ENCODE measurements at places on chromosomes 12 and 14.

GRCh38 chr14:89826596-89826995 is 127.9 kb downstream of the EFCAB11 start:
- H3K27me3 ChIP-seq, result peaks cover 3% of the 10 kb centered on the region
- no peak overlapping the region for H3K4me3 ChIP-seq
- H3K27ac ChIP-seq, result no peak overlapping the region
- H3K4me1 ChIP-seq, result no peaks in the 10 kb centered on the region

DNA sequence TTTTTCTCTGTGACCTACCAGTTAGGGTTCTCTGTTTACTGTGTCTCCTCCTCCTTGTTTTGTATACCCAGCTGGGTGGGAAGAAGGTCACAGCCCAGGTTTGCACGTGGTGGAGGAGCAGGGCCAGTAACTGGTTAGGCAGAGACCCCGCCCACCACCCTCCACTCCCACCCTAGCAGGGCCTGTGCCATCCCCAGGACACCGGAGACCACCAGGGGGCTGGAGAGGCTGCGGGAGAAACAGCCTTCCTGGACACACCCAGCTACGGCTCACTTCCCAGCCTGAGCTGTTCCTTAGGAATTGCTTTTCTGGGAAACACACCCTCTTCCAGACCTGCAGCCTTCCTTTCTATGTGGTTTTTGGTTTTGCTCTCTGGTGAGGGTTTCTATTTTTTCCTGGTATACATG is 21.1 kb downstream of the BDKRB2 start:
- no peaks in the 10 kb centered on the region for H3K36me3 ChIP-seq
- H3K27ac ChIP-seq, result no peak overlapping the region
- no peak for DNase-seq
- no peak overlapping the region for H3K4me3 ChIP-seq
- peaks cover under 1% of the 10 kb centered on the region for H3K27me3 ChIP-seq
- no peaks in the 10 kb centered on the region for H3K4me1 ChIP-seq

DNA sequence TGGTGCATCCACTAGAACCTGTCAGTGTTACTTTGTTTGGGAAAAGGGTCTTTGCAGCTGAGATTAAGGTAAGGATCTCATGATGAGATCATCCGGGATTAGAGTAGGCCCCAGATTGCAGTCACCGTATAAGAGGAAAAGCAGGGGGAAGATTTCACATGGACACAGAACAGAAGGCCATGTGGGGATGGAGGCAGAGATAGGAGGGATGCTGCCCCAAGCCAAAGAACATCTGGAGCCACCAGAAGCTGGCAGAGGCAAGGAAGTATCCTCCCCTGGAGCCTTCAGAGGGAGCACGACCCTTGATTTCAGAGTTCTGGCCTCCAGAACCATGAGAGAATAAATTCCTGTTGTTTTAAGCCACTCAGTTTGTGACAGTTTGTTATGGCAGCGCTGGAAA is 39.6 kb downstream of the CMKLR1 start:
- no peak for DNase-seq
- H3K27ac ChIP-seq, result no peak overlapping the region
- peaks cover 16% of the 10 kb centered on the region for H3K4me1 ChIP-seq
- no peaks in the 10 kb centered on the region for H3K27me3 ChIP-seq

GRCh38 chr14:41609704-41610183 is 3.1 kb downstream of the LRFN5 start:
- no peaks in the 10 kb centered on the region for H3K36me3 ChIP-seq
- peaks cover 24% of the 10 kb centered on the region for H3K4me1 ChIP-seq
- peaks cover 60% of the 10 kb centered on the region for H3K27me3 ChIP-seq
- no peak overlapping the region for H3K27ac ChIP-seq
- peak; percentile 28 for DNase-seq

Measured in activated CD4-positive, alpha-beta T cell treated with anti-CD3 and anti-CD28 coated beads for 36 hours (primary cell).